ENCODE measurements at places on chromosomes 1 and 21.

DNA sequence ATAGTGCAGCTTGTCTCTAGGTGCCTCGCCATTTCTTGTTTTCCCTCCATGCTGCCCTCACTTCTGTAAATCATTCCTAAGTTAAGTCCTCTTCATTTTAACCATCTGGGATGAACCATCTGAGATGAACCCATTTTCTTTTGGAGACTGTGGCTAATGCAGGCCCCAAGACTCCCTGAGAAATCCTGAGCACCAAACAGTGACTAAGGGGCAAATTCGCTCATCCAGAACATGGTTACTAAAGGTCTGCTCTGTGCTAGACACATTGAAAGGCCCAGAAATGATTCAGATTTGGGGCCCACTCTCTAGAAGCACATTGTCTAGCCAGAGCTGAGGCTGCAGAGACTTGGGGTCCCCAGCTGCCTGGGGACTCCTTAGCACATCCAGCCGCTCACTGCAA lies 151.9 kb upstream of the CTTNBP2NL start:
- no peak for DNase-seq

- DNase-seq: no peak
Observed at GRCh38 chr1:186033847-186034271, 299.7 kb downstream of the HMCN1 start.

DNA sequence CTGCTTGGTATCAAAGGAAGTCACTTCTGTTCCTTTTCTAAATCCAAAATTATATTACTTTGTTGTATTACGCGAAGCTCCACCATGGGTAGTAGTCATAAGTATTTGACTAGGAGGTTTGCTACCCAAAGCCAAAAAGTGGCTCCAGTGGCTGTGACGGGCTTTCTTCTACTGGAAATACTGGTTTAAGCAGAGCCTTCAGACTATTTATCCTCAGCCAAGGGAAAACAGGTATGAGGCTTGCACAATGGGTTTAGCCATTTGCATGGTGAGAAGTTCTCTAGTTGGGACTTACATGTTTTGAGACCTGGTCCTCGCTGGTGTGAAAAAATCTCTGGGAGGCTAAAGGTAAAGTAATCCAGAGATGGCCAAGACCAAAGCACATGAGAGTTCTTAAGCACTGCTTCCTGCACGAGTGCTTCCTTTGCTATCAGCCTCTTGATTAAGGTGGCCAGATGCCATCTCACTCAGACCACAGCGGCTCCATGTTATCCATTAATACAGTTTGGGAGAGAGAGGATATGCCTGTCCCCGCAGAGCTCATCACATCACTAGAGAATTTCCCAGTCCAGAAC lies 121.2 kb downstream of the PIK3R3 start:
- DNase-seq: no peak

DNA sequence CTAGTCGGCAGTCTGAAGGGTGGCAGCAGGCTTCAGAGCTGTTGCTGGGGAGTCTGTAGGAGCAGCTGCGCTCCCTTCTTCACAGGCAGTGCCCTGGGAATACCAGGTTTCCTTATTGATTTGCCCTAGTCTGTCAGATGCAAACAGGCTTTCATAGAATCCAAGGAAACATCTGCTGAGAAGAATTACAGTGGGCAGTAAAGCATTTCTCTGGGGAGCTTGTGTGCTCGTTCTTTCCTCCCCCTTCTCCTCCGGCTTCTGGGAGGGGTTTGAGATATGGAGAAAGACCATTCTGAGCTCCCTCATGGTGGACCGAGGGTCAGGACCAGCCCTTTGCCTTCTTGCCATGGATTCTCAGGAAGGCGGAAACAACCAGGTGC lies 25.4 kb upstream of the PARP1 start:
- DNase-seq: no peak

DNA sequence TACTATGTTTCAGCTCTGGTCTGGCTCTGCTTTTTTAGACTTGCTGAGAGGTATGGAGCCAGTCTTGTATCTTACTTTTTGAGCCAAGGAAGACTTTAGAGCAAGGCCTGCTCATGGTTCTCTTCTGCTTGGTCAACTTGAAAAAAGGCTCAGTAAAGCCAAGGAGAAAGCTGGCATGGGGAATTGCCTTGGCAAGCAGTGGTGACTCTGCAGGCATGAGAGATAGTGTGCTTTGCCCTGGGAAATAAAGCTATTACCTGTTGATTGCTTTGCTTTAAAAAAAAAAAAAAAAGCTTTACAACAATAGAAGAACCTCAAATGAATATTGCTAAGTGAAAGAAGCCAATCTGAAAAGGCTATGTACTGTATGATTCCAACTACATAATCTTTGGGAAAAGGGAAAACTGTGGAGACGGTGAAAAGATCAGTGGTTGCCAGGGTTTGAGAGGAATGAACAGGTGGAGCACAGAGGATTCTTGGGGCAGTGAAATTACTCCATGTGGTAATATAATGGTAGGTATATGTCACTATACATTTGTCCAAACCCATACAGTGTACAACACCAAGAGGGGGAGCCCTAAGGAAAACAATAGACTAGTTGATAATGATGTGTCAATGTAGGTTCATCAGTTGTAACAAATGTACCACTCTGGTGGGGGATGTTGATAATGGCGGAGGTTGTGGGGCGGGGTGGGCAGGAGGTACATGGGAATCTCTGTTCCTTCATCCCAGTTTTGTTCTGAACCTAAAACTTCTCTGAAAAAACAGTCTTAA lies 87.6 kb downstream of the HMCN1 start:
- DNase-seq: no peak
